ENCODE measurements at places on chromosomes 13 and 19. TPM values are rescaled to one million over a fixed set of nuclear protein-coding genes. Genes with fewer than 3 reads are reported as not detected.
A peak's percentile ranks its signal among the peaks of the same experiment; 100 is the strongest.

Gene FCER2
- total RNA-seq, result not detected

Gene ZNF433
- total RNA-seq, result 1.2 TPM

Gene DPY19L3
- 79.4 TPM for total RNA-seq

Gene EFNB2
- 48.7 TPM for total RNA-seq

Gene TEX101
- total RNA-seq, result not detected

Gene CAPN12
- total RNA-seq, result 4.8 TPM

Gene PIK3R2
- total RNA-seq, result 22.2 TPM

Gene LILRA2
- not detected for total RNA-seq

Gene CATSPERD
- total RNA-seq, result not detected

DNA sequence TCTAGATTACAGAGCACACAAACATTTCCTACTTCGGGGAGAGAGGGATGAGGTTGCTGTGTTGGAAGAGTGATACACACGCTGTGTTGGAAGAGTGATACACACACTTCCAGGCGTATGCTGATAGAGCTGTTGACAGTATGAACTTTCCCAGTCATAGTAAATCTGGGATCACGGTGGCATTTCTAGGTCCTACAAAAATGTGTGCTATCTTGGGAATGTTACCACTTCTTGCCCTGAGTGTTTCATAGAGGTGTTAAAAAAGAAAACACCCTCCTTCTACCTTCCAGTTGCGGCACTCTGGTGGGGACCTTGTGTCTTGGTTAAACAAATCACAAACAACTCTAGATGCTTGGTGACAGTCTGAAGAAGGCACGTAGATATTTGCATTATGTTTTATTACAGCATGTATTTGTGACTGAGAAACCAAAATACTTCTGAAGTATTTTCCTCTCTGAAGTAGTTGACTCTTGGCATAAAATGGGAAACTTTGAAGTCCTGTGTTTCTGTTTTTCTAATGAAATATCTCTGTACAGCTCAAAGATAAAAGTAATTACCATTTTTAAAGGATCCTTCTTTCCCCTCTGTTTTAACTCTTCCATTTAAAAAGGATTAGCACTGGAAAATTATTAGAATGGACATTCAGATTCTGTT lies 52.5 kb downstream of the ARHGAP35 start:
- H3K36me3 ChIP-seq, result no peaks in the 10 kb centered on the region
- H3K27me3 ChIP-seq, result no peaks in the 10 kb centered on the region
- H3K27ac ChIP-seq, result no peak overlapping the region
- DNase-seq, result no peak
- no peak overlapping the region for H3K4me3 ChIP-seq
- peaks cover 9% of the 10 kb centered on the region for H3K4me1 ChIP-seq

DNA sequence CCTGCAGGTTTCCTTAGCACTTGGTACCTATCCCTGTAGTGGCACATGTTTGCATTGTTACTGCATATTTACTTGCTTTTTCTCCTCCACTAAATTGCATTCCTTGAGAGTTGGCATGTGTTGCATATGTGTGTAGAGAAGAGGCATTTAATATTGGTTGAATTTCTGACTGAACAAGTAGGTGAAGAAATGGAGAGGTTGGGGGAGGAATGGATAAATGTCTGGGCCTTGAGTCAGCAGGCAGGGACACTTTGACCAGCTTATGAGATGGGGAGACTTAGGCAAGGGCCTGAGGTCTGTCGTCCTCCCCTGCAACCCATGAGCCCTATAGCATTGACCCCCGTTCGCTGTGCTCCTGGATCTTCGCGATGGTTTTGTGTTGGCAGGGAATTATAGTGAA lies 2.0 kb upstream of the GPR18 start:
- H3K4me3 ChIP-seq, result no peak overlapping the region
- DNase-seq, result no peak
- H3K27me3 ChIP-seq, result no peaks in the 10 kb centered on the region
- H3K36me3 ChIP-seq, result peaks cover 18% of the 10 kb centered on the region
- H3K27ac ChIP-seq, result no peak overlapping the region

GRCh38 chr19:19371059-19371458 lies 34.4 kb upstream of the GATAD2A start:
- no peak overlapping the region for H3K27ac ChIP-seq
- H3K4me3 ChIP-seq, result no peak overlapping the region
- DNase-seq, result no peak
- H3K27me3 ChIP-seq, result no peaks in the 10 kb centered on the region

GRCh38 chr19:55370305-55370988 lies at the start of gene IL11:
Gene IL11, minus strand, starts transcription at chr19:55370463. Its CDS starts 153 bp downstream, at chr19:55370310.
- no peak for DNase-seq
- peaks cover 26% of the 10 kb centered on the region for H3K27me3 ChIP-seq
- H3K4me3 ChIP-seq, result peak within 1 kb of the TSS; percentile 39
- H3K27ac ChIP-seq, result no peak within 1 kb of the TSS
- H3K36me3 ChIP-seq, result no peaks in the 10 kb centered on the region

- H3K27ac ChIP-seq, result no peak overlapping the region
- H3K27me3 ChIP-seq, result no peaks in the 10 kb centered on the region
- peak; percentile 22 for DNase-seq
- no peaks in the 10 kb centered on the region for H3K4me1 ChIP-seq
- H3K36me3 ChIP-seq, result no peaks in the 10 kb centered on the region
Measured at GRCh38 chr13:36369268-36370107, 23.3 kb upstream of the SPART start.

DNA sequence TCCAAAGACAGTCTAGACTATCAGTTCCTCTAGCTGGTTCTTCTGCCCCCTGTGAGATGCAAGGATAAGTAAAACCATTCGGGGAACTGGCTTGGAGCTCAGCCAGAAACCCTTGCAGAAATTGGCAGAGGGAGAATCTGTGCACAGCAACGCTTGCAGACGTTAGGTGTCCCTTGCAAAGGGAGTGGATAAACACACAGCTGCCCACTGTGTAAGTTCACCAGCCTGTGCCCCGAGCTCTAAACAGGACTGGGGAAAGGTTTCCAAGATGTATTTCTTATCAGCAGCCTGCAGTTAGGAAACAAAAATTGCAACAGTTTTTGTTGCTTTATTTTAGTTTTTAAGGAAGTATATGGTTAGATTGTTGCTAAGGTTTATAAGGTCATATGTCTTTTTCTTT lies 19.0 kb upstream of the ADGRE1 start:
- peak; percentile 22 for DNase-seq

DNA sequence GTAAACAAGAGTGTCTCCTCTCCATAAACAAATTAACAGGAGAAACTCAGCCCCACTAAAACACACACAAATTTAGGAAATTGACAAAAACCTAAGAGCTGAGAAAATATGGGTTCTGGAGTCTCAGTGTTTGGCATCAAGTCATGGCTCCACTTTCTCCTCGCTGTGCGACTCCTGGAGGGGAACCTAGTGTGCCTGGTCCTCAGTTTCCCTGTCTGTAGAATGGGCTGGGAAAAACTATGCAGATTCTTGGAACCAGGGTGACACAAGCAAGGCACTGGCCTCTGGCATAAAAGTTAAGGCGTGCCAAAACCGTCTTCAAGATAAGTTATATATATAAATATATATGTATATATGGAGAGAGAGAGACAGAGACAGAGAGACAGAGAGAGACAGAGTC lies 83.9 kb downstream of the INSR start:
- no peaks in the 10 kb centered on the region for H3K36me3 ChIP-seq
- peaks cover 46% of the 10 kb centered on the region for H3K4me1 ChIP-seq
- no peak overlapping the region for H3K4me3 ChIP-seq
- no peak for DNase-seq
- no peak overlapping the region for H3K27ac ChIP-seq

DNA sequence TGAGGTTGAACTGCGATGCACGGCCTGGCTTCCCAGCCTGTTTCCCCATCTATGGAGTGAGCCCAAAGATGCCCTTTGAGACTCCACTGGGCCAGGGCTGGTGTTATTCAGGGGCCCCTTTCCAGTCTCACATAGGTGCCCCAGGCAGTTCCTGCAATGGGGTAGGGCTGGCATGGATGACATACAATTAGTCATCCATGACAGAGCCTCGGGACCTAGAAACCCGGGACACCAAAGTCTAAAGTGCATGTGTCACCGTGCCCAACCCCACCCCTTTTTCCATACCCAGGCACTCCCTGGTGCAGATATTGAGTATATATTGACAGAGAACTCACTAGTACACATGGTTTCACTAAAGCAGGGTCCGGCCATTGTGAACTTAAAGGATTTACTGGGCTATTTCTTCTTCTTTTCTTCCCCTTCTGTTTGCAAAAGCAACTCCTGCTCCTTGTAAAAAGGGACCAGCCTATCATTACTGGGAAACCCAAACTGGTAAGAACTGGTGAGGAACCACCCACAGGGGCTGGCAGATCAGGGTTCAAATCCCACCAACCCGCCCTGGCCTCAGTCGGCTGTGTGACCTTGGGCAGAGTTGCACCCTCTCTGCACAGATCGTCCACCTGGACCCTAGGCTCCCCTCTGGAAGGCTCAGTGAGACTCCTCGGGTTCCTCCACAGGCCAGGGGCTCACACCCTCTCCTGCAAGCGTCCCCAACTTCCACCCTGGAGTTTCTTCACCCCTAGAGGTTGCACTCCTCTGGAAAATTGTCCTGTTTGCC lies 2.7 kb downstream of the B3GNT3 start:
- peak; percentile 90 for DNase-seq
- peaks cover 13% of the 10 kb centered on the region for H3K27me3 ChIP-seq
- peak overlapping the region; percentile 21 for H3K4me3 ChIP-seq
- peak overlapping the region; percentile 91 for H3K27ac ChIP-seq

DNA sequence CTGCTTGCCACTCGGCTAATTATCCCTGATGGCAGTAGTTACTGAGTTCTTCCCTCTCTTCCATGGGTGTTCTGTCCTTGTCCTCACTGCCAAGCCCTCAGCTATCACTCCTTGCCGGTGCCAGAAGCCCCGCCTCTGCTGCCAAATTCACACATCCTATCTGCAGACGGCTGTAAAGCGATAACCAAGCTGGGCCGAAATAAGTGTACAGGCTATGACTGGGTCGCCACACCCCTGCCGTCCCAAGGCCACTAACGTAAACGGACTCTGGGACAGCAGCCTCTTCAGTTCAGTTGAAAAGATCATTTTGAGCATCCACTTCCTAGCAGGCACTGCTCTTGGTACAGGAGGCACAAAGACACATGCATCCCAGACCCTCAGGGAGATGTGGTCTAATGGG lies 13.3 kb downstream of the SLC7A1 start:
- H3K27ac ChIP-seq, result no peak overlapping the region
- peaks cover 66% of the 10 kb centered on the region for H3K4me1 ChIP-seq
- no peak for DNase-seq
- H3K36me3 ChIP-seq, result no peaks in the 10 kb centered on the region
- no peaks in the 10 kb centered on the region for H3K27me3 ChIP-seq
- no peak overlapping the region for H3K4me3 ChIP-seq

GRCh38 chr13:31399690-31400089 lies 199.9 kb downstream of the B3GLCT start:
- H3K36me3 ChIP-seq, result no peaks in the 10 kb centered on the region
- H3K27ac ChIP-seq, result no peak overlapping the region
- no peaks in the 10 kb centered on the region for H3K4me1 ChIP-seq
- no peak for DNase-seq
- no peak overlapping the region for H3K4me3 ChIP-seq

DNA sequence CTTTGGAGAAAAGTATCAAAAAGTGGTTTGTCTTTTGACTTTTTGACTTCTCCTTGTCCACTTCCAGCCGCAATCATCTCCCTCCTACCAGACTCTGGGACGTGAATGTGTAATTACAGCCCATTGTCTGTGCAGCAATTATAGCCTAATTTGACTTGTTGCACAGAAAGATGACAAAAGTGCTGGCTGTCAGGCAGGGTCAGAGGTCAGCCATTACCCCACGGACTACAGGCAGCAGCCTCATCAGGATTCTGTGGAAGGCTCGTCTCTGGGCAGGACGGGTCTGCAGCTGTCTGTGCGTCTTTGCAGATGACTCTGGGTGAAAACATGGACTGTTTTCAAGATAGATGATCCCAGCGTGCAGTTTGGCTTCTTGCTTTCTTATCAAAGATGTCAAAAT lies 102.2 kb upstream of the EDNRB start:
- H3K4me1 ChIP-seq, result no peaks in the 10 kb centered on the region
- H3K36me3 ChIP-seq, result no peaks in the 10 kb centered on the region
- H3K27ac ChIP-seq, result no peak overlapping the region
- H3K4me3 ChIP-seq, result no peak overlapping the region

- peak; percentile 90 for DNase-seq
- peak overlapping the region; percentile 37 for H3K4me3 ChIP-seq
- H3K27ac ChIP-seq, result peak overlapping the region; percentile 89
- no peaks in the 10 kb centered on the region for H3K36me3 ChIP-seq
- peaks cover 75% of the 10 kb centered on the region for H3K4me1 ChIP-seq
- no peaks in the 10 kb centered on the region for H3K27me3 ChIP-seq
Measured at GRCh38 chr19:17079710-17080439, 4.3 kb downstream of the MYO9B start.
